ENCODE measurements at places on chromosomes 1 and 21.

- no peak for DNase-seq
Measured at GRCh38 chr1:89540406-89540970, 15.9 kb downstream of the LRRC8B start.

GRCh38 chr1:43206600-43207228, 34.6 kb downstream of the CFAP57 start:
- DNase-seq = peak; percentile 95

- DNase-seq = no peak
Measured at GRCh38 chr1:43945674-43946235, 995 bp upstream of the IPO13 start.

GRCh38 chr1:23217421-23218115, at the start of gene HTR1D:
Gene HTR1D, minus strand, starts transcription at chr1:23217502. Its CDS starts 23,283 bp downstream, at chr1:23194219.
- DNase-seq = peak; percentile 40
